ENCODE measurements at places on chromosomes 1 and 21.
A peak's percentile ranks its signal among the peaks of the same experiment; 100 is the strongest.

GRCh38 chr1:224490549-224491537 is 56.2 kb upstream of the WDR26 start:
- DNase-seq: no peak

DNA sequence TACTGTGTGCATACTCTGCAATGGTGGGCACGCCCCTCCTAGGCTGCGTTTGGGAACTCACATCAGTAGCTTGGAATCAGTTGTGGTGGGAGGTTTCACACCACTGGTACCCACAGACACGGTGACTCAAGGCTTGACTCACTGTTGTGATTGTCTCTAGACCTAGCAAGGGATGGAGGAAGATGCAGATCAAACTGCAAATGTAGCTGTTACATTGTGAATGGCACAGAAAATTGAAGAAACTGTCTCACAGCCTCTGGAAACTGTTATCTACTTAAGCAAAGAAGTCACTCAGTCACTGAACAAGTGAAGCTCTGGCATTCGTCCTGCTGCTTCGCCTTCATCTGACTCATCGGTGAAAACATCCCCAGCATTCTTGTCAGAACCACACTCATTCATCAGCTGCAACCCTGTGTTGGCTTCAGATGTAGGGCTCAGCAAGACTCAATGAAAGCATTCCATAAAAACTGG is 59.5 kb downstream of the POFUT2 start:
- DNase-seq: no peak

GRCh38 chr1:201123866-201124265 is 3.1 kb downstream of the ASCL5 start:
- DNase-seq: peak; percentile 46

GRCh38 chr1:232965124-232965911 is 14.9 kb downstream of the NTPCR start:
- DNase-seq: no peak

DNA sequence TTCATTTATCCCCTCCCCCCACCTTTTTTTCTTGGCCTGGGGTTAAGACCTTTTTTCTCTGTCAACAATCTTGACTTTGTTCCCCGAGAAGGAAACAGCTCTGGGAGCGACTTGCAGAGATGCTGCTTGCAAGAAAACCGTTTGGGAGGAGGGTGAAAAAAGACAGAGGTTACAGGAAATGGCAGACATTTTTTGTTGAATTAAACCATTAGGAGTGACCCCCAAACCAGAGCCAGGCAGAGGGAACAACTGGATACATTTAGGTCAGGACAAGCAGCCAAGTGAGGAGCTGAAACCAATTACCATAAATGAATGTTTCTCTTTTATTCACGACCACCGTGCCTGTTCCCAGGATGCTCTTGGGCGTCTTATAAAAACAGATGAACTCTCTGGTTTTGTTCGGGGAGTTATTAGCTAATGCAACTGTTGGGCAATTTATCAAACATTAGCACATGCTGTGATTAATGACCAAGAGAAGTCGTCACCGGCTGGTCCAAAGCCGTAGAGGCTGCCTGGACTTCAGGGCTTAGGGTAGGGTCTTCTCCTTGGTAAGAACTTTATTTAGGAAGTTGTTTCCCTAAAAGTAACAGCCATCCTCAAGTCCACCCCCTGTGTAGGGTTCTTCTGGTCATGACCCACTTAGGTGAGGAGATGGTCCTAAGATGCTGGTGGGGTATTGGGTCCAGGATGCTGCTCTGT is 141.0 kb downstream of the FOXD2 start:
- no peak for DNase-seq

- DNase-seq: peak; percentile 90
Measured at GRCh38 chr1:7224644-7225043, 439.4 kb downstream of the CAMTA1 start.

DNA sequence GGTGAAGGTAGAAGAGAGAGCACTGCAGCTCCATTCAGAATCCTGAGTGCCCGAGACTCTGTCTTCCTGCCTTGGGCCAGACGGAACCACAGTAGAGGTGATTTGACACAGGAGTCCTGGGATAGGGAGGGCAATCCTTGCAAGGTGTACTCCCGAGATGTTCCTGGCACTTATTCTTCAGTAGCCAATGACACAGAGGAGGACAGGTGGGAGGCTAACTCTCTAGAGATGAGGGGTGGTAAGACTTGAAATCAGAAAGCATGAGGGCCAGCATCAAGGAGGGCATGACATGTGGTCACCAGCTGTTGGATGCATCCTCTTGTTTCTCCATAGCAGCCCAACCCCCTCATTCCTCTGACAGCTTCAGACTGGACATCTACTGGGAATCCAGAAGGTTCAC is 56.3 kb downstream of the CSMD2 start:
- DNase-seq: no peak

DNA sequence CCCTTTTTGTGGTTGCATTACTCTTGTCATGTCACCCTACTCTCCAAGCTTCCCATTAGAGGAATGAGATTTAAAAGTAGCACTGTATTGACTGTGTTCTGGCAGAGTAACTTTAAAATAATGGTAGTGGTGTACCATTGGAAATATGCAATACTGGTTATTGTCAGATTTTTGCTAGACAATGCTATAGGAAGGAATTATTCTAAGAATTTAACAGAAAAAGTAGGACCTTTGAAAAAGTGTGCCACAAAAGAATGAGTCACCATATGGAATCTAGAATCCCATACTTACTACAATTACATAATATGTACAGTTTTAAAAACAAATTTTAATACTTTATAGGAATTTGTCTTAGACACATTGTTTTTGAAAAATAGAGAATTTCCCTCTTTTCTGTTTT is 13.8 kb downstream of the MIER1 start:
- no peak for DNase-seq

- no peak for DNase-seq
Measured at GRCh38 chr1:220711056-220711809, 21.1 kb downstream of the C1orf115 start.

- no peak for DNase-seq
Measured at GRCh38 chr1:225911191-225912130, 12.6 kb downstream of the PYCR2 start.

- DNase-seq: no peak
Measured at GRCh38 chr1:107009281-107009680, 47.2 kb upstream of the PRMT6 start.

GRCh38 chr1:156812293-156812990 is 4.2 kb downstream of the SH2D2A start:
- DNase-seq: no peak

- DNase-seq: no peak
Measured at GRCh38 chr1:52599236-52599635, 2.9 kb upstream of the GPX7 start.

- peak; percentile 53 for DNase-seq
Measured at GRCh38 chr1:43572538-43572937, 41.9 kb downstream of the PTPRF start.

GRCh38 chr1:30110846-30111245 is 612.5 kb downstream of the MATN1 start:
- DNase-seq: no peak

GRCh38 chr1:30257742-30258380 is 465.5 kb downstream of the MATN1 start:
- DNase-seq: no peak

DNA sequence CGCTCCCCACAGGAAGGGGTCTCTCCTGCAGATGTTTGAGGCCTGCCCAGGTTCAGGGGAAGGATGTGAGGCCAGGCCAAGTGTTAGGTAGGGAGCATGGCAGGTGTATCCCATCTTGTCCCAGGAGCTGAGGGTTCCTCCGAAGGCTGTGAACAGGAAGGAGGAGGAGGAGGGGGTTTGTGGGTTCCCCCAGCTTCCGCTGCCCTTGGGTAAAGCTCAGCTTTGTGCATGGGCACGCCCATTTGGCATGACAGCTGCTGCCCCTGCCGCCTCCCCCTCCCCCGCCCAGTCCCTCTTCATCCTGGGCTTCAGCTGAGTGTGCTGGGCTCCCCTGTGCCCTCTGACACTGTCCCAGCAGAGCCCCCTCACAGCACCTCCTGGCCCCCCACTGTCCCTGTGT is 25.5 kb downstream of the TNFRSF8 start:
- no peak for DNase-seq

- peak; percentile 79 for DNase-seq
Measured at GRCh38 chr1:151715726-151716404, 738 bp downstream of the CELF3 start.

- no peak for DNase-seq
Measured at GRCh38 chr1:220001095-220001501, 45.2 kb downstream of the EPRS1 start.

Data from DMS53 (cell line).